8988T (cell line): ENCODE measurements at places on chromosomes 3 and 15.

GRCh38 chr15:90126596-90127435, 24.5 kb upstream of the IDH2 start:
- DNase-seq: no peak

DNA sequence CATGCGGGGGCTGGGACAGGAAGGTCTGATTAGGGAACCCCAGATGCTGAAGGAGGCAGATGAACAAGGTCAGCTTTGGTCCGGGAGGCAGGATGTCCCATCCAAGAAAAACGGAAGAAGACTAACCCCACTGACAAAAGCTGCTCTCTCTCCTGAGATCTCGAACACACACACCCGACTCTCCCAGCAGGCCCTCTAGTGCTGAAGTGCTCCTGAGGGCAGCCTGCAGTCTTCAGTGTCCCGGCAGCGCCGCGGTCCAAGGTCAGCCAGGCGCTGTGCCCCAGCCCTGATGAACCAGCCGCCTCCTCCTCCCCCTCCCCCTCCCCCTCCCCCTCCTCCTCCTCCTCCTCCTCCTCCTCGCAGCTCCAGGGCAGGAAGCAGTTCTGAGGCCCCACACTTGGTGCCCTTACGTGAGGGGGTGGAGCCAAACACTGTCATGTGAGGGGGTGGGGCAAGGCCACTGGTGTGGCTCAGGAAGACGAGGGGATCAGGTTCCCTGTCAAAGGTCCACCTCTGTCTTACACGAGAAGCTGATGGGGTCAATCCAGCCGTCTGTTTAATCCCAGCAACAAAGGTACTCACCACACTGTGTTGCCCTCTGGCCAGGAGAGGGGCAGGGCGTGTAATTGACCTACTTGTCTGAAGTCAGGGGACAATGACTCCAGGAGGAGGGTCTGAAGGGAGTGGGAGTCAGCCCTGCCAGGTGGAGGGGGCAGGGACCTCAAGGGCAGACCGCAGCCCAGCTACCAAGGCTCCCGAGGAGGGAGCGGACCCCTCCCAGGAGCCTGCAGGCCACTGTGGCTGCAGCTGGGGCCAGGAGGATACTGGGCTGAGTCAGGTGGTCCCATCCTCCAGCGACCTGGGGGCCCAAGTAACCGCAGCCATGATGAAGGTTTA, 34.3 kb downstream of the PRR23E start:
- no peak for DNase-seq

DNA sequence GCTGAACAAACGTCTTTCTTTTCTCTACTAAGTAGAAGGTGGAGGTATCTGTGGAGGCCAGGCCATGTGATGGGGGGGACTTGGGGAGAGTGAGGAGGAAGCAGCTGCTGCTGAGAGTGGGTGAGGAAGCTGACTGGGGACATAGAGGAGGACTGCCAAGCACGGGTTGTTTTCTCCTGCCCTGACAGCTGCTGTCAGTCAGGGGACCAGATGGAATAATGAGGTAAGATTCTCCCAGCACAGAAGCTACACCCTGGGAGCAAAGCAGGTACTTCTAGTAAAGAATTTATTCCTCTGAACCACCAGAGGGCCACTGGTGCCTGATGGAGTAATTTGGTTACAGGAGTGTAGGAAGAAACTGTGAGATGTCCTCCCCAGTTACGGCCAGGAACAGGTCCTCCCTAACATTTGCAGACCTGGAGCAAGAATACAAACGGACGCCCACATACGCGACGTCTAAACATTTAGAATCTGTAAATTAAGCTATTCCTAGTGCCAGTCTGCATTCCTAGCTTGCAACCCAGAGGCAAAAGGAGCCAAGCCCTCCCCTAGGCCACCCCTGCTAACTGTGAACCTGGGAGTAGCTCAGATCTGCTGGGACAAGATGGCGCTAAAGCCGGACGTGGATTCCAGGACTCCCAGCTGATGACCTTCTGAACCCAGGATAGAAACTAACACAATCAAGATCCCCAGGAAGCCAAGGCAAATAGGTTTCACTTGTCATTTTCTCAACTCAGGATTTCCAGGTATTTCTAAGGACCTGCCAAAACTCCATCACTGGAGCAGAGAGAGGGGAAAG, 14.8 kb downstream of the CRYGS start:
- DNase-seq: no peak

- no peak for DNase-seq
Measured at GRCh38 chr15:51841406-51842040, 12.1 kb downstream of the TMOD3 start.

DNA sequence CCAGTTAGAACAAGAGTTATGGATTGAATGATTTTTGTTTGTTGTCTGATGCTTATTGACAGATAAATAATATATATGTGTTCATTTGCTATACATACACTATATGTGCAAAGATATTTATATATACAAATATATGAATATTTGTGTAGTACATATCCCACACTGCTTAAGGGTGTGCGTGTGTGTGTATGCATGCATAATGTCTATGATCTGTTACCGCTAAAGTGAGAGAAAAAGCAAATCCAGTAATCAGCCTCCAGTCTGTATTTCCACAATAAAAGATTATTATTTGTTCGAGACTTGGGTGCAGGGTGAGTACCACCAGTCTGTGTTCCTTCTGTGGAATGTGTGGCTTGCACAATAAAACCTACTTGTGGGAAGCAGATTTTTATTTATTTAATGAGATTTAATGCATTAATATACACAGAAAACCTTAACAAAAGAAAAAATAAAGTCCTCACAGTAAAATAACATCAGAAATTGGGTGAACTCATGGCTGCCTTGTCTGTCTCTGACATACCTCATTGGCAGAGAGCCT, 366.0 kb upstream of the TBL1XR1 start:
- no peak for DNase-seq

- no peak for DNase-seq
Measured at GRCh38 chr3:12476238-12476897, 7.9 kb upstream of the TSEN2 start.

DNA sequence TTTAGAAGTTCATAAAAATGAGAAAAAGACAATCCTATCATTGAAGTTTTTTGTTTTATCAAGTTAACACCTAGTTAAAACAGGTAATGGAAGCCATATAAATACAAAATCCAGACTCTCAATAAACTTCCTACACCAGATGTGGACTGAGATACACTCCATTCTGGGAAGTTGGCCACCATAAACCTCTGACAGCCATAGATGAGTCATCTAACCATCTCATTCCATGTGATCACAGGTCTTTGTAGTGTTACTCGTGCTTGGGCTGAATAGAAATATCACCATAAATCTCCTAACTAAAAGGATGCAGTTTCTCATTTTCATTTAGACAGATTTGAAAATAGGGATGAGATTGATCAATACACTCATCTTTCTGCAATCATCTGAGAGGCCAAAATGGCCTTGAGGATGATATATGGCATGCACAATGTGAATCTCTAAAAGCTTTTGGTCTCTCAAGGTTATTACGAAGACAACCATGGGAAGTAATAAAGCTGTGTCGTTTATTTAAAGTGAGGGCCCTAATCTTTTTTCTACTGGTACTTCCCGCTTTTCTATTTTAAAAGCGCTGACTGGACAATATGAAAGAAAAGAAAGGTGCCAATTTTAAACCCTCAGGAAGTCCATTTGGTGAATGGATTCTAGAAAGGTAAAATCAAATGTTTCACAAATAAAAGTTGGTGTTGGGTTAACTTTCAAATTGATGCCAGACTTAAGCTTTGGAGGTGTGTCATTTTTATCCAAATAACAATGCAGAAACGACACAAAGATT, 155.5 kb downstream of the POLR2M start:
- DNase-seq: no peak

DNA sequence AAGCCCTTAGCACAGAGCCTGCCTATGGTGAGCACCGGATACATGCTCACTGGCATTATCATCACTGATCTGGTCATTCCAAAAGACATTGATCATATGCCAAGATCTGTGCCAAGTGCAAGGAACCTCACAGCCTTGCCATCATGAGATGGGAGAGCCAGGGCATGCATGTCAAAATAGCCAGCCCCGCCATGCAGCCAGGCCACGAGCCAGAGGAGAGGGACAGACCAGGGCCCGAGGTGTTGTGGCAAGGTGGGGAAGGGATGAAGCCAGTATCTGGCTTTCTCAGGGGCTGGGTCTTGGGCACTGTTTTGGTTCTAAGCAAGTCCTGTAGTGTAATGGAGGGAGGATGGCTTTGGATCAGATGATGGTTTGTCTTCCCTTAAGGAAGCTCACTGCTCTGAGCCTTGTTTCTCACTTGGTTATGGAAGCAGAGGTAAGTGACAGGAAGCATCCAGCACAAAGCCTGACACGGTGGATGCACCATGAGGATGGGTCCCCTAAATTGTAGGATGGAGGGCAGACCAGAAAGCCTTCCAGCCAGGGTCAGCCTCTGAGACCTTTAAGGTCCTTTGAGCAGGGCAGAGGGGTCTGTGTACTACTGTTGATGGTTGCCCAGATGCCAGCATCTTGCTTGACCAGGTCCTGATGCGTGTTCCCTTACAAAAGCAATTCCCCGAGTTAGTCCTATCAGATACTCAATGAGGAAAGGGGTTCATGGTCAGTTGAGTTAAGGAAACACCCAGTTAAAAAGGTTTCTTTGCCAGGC, 247.7 kb upstream of the TLE3 start:
- DNase-seq: no peak

GRCh38 chr3:134334231-134334900, 39.9 kb downstream of the AMOTL2 start:
- DNase-seq: no peak

DNA sequence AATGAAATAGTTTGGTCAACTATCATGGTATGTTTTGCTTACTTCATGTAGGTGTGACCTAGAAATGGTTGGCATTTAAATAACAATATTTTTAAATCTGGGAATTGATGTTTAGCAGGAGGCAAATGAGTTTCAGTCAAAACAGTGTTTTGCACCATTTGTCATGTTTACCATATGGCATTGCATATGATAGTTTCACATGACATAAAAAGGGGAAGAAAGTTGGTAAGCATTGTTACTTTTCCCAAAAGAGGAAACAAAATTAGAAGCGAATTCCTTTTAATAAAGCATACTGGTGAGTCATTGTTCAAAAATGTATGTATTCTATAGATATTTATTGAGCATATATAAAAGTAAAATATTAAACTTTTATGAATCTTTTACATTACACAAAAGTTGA, 2.3 kb downstream of the RNF13 start:
- no peak for DNase-seq

GRCh38 chr15:96390986-96391385, 60.5 kb downstream of the NR2F2 start:
- DNase-seq: no peak

- DNase-seq: no peak
Measured at GRCh38 chr15:82613747-82614146, 33.4 kb downstream of the CPEB1 start.

DNA sequence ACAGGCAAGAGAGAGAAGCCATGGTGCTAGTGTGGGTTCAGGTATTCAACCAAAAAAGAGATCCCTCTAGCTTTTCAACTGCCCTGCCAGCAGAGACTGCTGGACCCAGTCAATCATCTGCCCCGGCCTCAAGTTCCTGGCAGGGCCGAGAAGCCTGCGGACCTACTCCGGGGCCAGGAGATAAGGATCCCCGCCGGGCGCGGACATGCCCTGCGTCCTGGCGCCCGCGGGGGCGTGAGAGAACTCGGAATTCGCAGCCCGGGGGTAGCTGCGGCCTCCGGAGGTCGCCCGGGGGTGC, 821 bp upstream of the MAGI1 start:
- peak; percentile 63 for DNase-seq

DNA sequence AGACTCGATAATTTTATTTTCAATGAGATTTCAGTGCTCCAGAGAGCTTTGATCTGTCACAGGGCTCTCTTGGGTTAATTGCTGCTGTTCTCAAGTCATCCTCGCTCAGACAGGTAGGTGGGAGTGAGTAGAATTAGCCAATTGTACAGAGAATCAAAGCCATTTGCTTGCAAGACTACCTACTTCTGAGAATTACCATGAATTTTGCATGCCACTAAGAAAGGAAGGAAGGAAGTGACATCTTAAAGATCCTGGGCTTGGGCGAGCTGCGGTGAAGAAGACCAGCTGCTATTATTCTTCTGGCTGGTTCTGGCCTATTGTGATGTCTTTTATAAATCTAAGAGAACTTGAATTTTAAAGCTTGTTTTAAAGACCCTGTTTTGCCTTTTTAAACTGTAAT, 154.1 kb upstream of the LPP start:
- no peak for DNase-seq

DNA sequence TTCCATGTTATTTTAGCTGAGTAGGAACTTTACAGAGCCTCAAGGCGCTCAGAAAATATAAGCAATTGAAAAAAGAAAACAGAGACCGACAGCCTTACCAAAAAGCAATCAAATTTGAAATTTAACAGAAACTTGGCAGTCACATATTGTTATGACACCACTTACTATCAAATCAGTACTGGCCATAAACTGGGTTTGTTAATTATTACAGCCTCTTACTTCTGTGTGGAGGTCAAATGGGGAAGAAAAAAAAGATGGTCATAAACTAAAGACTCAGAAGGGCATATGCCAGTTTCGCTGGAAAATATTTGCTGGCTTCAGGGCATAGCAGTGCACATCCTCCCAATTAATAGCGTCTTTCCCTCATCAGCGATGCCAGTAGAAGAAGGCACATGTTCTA, 45.5 kb upstream of the SUCLG2 start:
- DNase-seq: no peak

- DNase-seq: no peak
Measured at GRCh38 chr3:167742338-167742737, 6.8 kb downstream of the SERPINI1 start.

- no peak for DNase-seq
Measured at GRCh38 chr3:108936924-108937689, 16.6 kb downstream of the GUCA1C start.

- no peak for DNase-seq
Measured at GRCh38 chr3:134009345-134010000, 20.3 kb downstream of the SLCO2A1 start.

GRCh38 chr15:50880206-50880605, 28.3 kb upstream of the AP4E1 start:
- no peak for DNase-seq

DNA sequence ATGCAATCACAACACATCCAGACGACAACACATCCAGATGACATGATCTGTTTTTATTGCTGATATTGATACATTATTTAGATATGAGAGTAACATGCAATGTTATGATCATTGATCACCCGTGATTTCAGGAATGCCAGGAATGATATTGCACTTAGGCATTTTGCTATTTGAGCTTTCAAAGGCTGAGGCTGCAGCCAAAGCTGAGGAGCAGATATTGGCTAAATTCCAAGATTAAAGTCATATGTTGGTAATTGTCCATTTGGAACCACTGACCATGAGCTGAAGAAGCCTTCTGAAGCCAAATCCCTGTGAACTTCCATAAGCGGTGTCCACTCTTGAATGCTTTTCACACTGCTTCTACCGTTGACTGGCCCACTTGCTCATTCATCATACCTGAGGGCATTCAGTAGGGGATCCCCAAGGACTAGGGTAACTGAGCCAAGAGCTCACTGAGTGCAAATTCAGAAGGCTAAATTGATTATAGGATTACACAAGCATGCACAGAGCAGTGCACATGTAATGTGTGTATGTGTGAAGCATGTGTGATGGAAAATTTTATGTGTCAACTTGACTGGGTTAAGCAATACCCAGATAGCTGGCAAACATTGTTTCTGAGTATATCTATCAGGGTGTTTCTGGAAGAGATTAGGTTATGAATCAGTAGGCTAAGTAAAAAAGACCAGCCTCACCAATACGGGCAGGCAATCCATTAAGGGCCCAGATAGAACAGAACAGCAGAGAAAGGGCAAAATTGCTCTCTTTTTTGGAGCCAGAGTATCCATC, 92.1 kb upstream of the PLAAT1 start:
- DNase-seq: no peak

GRCh38 chr3:8001712-8002111, 499.9 kb upstream of the LMCD1 start:
- DNase-seq: no peak
